ENCODE measurements at places on chromosomes 11 and 22. TPM values are rescaled to one million over a fixed set of nuclear protein-coding genes. Genes with fewer than 3 reads are reported as not detected.

BEST1 gene
- total RNA-seq, result 1.3 TPM

SYT12 gene
- total RNA-seq, result 0.59 TPM

OR8D4 gene
- not detected for total RNA-seq

DUSP8 gene
- 4.4 TPM for total RNA-seq

MIAT gene
- total RNA-seq, result 2.0 TPM

OPCML gene
- 0.04 TPM for total RNA-seq

NLRP14 gene
- not detected for total RNA-seq

LMNTD2 gene
- total RNA-seq, result 0.33 TPM

Data from right atrium auricular region (tissue), 2 donors.